Endothelial cell of umbilical vein (primary cell): ENCODE measurements at places on chromosomes 11 and 22.

DNA sequence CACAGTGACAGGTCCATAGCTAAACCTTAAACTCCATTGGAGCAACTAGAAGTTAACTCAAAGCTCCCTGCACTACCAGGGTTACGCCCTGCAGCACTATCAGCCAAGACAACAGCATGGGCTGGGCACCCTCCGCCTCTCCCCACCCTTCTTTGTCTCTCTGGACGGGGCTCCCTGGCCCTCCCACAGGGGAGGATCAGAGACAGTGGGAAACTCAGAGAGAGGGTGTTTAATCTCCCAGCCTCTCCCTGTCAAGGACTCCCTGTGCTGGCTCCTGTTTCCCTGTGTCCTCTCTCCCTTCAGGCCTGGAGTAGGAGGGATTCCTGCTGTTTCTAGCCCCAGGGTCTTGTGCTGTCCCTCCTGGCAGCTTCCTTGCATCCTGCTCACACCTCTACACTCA is 56.9 kb upstream of the CSNK2A3 start:
- DNase-seq = no peak

DNA sequence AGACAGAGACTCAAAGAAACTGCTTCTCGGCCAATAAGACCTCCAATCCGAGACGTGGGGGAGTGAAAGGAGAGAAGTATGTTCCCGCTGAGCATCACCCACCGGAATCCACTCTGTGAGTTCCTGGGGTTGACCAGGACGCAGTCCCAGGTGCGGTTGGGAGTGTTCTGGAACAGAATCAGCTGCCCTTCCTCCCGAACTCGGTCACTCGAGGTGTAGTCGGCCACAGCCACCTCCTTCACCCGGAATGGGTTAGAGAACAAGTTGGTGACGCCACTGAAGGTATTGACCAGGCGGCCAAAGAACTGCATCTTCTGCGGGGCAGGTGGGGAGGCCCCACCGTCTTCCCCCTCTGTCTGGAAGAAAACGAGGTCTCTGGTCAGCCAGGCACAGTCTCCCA is 12.5 kb downstream of the PLA2G6 start:
- DNase-seq = no peak

DNA sequence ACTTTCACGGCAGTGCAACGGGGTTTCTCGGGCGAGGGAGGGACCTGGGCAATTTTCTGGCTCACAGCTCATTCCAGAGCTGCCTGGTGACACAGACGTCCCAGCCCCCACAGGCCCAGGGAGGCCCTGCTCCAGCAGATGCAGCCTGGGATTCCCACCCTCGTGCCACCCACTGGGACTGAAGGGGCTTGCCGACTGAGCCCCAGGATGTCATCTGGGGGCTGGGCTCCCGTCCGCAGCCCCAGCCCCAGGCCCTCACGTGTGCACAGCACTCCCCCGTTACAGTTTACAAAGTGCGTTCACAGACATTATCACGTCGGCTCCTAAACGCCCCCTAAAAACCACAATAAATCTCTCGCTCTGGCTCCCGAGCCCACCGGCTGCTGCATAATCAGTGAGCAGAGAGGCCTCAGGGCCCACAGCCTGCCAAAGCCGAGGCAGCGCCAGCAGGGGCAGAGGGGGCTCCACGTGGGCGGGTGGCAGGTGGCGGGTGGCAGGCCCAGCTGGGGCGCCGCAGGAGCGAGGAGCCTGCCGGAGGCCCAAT is 76.9 kb upstream of the TCF20 start:
- no peak for DNase-seq

GRCh38 chr11:126482586-126483108 is 127.2 kb downstream of the ST3GAL4 start:
- no peak for DNase-seq

- DNase-seq = no peak
Measured at GRCh38 chr22:39475902-39476301, 19.1 kb downstream of the MGAT3 start.

DNA sequence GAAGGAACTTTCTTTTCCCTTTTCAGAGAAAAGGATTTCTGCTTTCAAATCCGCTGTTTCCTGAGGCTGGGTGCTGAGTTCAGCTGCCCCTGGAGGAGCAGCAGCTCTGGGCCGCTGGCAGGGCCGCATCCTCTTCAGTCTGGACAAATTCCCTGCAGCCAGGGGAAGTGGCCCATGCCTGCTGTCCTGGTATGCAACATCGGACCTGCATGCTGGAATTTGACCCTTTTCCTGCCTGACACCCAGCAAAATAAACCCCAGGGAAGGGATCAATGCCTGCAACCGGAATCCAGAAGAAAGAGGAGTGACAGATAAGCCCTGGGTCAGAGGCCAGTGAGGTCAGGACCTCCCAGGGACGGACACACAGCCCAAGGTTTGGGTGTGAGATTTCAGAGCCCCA is 54.1 kb upstream of the LINC01488 start:
- DNase-seq = no peak

DNA sequence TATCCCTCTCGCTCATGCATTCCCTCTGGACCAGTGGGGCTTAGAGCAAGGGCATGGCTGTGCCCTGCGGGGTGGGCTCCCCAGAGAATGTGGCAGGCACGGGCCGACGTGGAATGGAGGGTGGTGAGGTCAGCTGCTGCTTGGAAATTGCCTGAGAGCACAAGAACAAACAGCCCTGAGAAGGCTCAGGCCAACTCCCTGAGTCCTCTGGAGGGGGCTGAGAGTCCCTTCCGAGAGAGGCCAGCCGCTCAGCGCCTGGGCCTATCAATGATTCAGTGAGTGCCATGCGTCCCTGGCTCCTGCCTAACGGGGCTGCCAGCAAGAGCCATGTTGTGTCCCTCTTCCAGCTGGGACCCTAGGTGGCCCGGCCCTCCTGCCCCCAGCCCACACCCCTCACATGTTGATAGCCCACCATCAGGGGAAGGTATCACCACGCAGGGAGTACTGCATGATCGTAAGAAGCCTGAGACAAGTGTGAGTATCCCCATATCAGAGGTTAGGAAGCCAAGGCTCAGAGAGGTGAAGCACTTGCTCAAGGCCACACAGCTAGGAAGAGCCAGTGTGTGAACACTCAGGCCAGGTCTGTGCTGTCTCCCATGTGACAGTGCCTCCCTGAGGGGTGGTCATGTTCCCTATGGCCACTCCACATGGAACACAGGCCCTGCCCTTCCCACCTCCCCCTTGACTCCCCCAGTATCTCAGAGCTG is 55.8 kb downstream of the NECTIN1 start:
- no peak for DNase-seq

DNA sequence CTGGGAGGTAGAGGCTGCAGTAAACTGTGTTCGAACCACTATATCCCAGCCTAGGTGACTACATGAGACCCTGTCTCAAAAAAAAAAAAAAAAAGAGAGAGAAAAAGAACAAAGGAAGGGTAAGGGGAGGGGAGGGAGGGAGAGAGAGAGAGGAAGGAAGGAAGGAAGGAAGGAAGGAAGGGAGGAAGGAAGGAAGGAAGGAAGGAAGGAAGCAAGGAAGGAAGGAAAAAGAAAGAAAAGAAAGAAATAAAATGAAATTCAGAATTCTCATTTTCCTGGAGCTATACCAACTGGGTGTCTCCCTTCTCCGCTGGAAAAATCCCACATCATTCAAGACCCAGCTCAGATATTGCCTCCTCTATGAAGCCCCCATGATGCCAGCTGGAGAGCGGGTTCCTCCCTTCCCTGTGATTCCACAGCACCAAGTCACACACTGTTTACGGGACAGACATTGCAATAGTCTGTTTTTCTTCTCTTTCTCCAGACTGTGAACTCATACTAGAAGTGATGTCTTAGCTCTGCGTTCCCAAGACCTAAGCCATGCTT is 3.0 kb upstream of the PPFIA1 start:
- DNase-seq = no peak

GRCh38 chr11:117146521-117146920 is 2.4 kb downstream of the PAFAH1B2 start:
- DNase-seq = no peak

DNA sequence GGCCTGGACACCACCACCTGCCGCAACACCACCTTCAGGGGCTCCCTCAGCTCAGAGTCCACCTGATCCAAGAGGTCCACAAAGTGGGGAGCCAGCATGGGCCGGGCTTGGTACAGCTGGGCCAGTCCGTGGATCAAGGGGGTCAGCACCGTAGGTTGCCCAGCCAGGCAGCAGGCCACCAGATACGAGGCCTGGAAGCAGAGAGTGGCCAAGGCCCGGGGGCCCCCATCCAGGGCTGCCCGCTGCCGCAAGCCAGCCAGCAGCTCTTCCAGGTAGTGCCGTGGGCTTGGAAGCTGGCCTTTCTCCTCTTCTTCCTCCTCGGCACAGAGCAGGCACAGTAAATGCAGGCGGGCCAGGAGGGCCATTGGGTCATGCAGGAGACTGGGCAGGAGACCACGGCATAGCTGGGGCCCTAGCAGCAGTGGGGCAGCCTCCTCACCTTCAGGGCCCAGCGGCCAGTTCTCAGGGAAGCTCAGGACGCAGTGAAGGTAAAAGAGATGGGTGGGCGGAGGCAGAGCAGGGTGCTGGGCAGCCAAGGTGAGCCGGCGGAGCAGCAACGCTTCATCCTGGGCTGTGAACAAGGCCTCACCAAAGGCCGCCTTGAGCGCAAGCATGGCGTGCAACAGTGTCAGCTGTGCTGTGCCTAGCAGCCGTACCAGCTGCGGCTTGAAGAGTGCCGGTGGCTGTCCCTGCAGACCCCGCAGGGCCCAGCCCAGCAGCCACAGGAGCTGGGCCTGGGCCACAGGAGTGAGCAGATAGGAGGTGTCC is 1.7 kb downstream of the AP5B1 start:
- DNase-seq = no peak

DNA sequence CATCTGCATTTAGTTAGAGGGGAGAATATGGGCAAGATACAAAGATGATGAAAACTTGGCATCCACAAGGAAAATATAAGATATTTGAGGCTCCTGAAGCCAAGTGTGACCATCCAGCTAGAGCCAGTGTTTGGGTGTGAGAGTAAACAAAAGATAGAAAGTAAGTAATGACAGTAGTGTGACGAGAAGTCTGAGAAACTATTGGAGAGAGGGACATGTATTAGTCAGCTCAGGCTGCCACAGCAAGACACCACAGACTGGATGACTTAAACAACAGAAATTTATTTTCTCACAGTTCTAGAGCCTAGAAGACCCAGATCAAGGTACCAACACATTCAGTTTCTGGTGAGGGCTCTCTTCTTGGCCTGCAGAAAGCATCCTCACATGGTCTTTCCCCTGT is 6.4 kb upstream of the CCKBR start:
- no peak for DNase-seq

GRCh38 chr11:16897470-16898061 is 116.6 kb downstream of the PLEKHA7 start:
- DNase-seq = peak; percentile 51

GRCh38 chr11:46451759-46452158 is 60.2 kb upstream of the CHRM4 start:
- no peak for DNase-seq

DNA sequence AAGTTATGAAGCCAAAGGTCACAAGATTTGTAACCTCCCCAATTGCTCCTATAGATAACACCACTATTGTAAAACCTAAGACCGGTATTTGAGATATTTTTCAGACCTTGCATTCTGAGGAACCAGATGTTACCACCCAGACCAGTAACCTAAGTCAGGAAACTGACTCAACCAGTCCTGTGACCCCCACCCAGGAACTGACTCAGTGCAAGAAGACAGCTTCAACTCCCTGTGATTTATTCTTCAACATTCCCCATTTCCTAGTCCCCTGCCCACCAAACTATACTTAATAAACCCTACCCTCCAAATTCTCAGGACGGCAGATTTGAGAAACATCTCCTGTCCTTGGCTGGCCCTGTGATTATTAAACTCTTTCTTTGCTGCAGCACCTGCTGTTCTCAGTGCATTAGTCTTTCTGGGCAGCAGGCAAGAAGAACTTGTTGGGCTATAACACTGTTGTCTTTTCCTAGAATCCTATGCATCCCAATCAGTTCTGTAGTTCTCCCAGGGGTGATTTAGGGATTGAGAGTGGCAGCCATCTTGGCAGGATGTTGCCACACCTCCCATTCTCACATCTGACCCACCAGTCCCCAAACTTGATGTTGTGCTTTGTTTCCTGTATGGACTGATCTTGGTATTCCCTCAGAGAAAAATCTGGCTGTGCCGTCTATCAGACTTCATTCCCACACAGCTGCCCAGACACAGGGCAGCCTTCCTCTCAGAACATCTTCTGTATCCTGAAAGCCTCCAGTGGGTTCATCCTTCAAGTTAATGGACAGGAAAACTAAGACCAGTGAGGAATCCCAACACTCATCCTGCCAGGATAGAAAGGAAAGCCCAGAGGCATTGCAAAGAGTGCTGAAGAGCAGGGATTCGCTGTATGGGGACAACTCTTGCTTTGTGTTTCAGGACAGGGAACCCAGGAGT is 104.0 kb downstream of the PDE2A start:
- DNase-seq = no peak

DNA sequence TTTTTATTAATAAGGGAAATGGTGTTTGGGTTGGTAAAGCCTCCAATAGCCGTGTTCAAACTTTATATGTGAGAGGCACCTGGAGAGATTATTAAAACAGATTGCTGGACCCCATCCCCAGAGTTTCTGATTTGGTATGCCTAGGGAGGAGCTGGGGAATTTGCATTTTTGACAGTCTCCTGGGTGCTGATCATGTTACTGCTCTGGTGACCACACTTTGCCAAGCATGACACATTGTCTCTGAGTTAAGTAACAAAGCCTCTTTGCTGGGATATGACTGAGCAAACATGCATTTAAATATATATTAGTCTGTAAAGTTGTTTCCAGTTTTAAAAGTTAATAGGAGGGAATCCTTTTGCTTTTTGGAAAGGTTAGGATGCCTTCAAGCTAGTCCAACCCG is 140.4 kb downstream of the NAV2 start:
- DNase-seq = no peak

GRCh38 chr22:35973388-35973787 is 55.2 kb downstream of the RBFOX2 start:
- DNase-seq = no peak

DNA sequence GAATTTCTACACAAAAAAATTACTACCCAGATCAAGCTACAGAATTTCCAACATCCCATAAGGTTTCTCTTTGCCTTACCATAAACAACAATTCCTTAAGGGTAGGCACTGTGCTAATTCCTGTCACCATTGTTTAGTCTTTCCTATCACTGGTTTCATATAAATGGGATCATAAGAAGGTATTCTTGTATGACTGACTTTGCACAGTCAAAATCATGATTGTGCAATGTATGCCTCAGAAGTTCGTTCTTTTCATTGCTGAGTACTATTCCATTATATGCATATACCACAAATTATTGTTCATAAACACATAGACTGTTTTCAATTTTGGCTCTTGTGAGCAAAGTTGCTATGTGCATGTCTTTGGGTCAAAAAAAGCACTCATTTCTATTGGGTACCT is 611.6 kb upstream of the CADM1 start:
- no peak for DNase-seq

GRCh38 chr11:64461081-64461480 is 102.1 kb downstream of the RPS6KA4 start:
- no peak for DNase-seq

GRCh38 chr11:78940500-78941225 is 366.0 kb upstream of the NARS2 start:
- DNase-seq = no peak

GRCh38 chr11:103622296-103622695 is 414.1 kb upstream of the DDI1 start:
- DNase-seq = no peak

- DNase-seq = no peak
Measured at GRCh38 chr22:50087646-50088045, 2.2 kb upstream of the MOV10L1 start.
